ENCODE measurements at places on chromosomes 1 and 21.

- DNase-seq, result no peak
Observed at GRCh38 chr1:206897175-206897574, at the start of gene IL24. Gene IL24 (plus strand): TSS chr1:206897443. CDS start chr1:206897833, 390 bp downstream.

- no peak for DNase-seq
Observed at GRCh38 chr1:1752636-1753606, 25.3 kb downstream of the NADK start.

GRCh38 chr1:71228742-71229365 is 148.0 kb upstream of the ZRANB2 start:
- DNase-seq, result no peak

- no peak for DNase-seq
Observed at GRCh38 chr1:28976248-28976647, 61.9 kb downstream of the EPB41 start.

GRCh38 chr1:2275796-2276536 is 47.8 kb downstream of the SKI start:
- DNase-seq, result no peak

GRCh38 chr1:19337289-19337688 is 25.2 kb downstream of the SLC66A1 start:
- DNase-seq, result no peak

GRCh38 chr1:40252601-40253000 is 4.9 kb downstream of the TMCO2 start:
- no peak for DNase-seq

DNA sequence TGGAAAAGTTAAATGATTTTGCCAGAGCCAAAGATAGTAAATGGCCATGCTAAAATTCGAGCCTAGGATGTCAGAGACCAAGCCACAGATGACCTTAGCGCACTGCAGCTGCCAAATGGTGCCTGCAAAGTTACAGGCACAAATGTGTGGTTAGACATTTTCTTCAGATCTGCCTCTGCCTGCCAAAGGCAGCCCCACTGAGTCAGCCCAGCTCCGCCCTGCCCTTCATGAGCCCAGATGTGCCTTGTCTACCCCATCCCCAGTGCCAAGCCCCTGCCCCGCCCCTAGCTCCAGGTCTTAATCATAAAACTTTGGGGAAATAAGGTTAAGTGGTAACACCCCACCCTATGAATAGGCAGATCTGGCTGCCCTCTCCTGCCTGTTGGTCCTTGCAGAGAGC is 105.9 kb downstream of the DTL start:
- DNase-seq, result no peak

GRCh38 chr1:6486433-6487011 is 4.9 kb downstream of the PLEKHG5 start:
- peak; percentile 88 for DNase-seq

GRCh38 chr1:232207073-232207866 is 422.7 kb downstream of the SIPA1L2 start:
- DNase-seq, result no peak

- no peak for DNase-seq
Observed at GRCh38 chr1:95236784-95237575, 3.0 kb downstream of the RWDD3 start.

- no peak for DNase-seq
Observed at GRCh38 chr1:224454402-224455055, 19.9 kb upstream of the WDR26 start.

GRCh38 chr1:207205614-207206061 is 101.6 kb downstream of the C4BPA start:
- no peak for DNase-seq

DNA sequence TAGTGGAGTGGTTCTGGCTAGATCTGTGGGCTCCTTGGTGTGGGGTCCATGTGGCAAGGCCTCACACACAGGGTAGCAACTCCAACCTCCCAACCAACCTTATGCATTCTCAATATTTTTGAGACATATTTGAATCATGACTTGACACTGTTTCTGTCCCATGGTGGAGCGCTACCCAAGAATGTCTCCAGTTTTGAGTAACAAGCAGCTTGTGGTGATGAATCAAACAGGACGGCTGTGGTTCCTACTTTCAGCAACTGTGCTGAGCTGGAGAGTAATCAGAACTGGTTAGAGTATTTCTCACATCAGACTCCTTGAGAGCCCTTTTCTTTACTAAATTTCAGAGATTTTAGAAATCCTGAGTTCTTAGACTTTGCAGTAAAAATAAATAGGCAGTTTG is 3.1 kb downstream of the LCE3D start:
- DNase-seq, result no peak

GRCh38 chr1:48338257-48338656 is 115.7 kb downstream of the SLC5A9 start:
- DNase-seq, result no peak

All from stimulated activated CD4-positive, alpha-beta T cell treated with anti-CD3 and anti-CD28 coated beads, Interleukin-1b, Interleukin-23, amount 100 ng/mL, for 1 hour (primary cell).